ENCODE measurements at places on chromosomes 2 and 18.

- no peak for DNase-seq
Measured at GRCh38 chr2:25685741-25686140, 12.4 kb upstream of the DTNB start.

DNA sequence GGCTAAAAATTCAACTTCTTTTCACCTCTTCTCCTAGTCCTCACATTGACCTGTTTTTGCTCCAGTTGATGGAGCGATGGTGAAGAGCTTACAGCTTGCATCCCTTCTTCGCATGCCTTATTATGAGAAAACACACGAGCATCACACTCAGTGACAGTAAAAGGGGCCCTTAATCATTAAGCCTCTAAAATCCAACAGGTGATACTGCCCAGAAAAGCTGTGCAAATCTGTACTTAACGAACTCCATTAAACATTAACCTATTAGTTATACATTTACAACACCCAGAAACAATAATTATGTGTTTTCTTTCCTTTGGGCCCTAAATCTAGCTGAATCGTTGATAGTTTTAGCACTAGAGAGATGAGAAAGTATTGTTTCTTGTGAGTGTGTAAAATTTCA, 54.8 kb downstream of the LAMA1 start:
- no peak for DNase-seq

- no peak for DNase-seq
Measured at GRCh38 chr18:23268641-23269040, 133.4 kb downstream of the CABLES1 start.

- DNase-seq = no peak
Measured at GRCh38 chr2:50840341-50841124, 191.4 kb downstream of the NRXN1 start.

GRCh38 chr2:172323256-172323655, 104.1 kb upstream of the ITGA6 start:
- DNase-seq = no peak

- no peak for DNase-seq
Measured at GRCh38 chr2:218867900-218868299, 8.3 kb downstream of the WNT6 start.

- no peak for DNase-seq
Measured at GRCh38 chr2:162308747-162309503, 9.6 kb downstream of the IFIH1 start.

DNA sequence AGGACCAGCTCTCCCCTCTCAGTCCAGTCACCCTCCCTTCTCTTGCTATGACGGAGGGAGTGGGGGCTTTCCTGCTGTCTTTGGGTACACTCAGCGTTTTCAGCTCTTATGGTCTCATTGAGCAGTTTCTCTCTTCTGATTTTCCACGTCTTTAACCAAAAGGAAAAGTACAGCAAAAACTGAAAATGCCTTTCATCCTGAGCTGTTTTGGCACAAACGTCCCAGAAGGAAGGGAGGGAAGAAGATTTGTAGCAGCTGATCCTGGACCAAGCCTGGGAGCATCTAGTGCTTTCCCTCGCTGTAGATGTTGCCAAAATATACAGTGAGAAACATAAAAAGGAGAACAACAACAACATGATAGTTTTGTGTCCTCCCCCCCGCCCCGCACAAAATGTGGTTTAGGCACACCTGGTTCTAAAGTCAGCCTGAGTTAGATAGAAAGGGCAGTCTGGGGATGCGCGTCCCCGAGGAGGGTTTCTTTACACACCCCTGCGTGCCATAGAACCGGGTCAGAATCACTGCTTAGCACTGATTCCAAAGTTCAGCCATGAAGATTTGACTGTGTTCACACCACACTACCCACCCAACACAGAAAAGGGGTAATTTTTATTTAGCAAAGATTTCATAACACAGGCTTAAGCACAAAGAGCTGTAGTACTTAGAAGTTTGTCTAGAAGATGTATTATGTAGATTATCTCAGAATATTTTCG, 53.4 kb downstream of the SLC40A1 start:
- DNase-seq = no peak

Measured in cardiac fibroblast (primary cell).